Activated CD4-positive, alpha-beta T cell treated with anti-CD3 and anti-CD28 coated beads for 24 hours (primary cell): ENCODE measurements at places on chromosomes 4 and X.

DNA sequence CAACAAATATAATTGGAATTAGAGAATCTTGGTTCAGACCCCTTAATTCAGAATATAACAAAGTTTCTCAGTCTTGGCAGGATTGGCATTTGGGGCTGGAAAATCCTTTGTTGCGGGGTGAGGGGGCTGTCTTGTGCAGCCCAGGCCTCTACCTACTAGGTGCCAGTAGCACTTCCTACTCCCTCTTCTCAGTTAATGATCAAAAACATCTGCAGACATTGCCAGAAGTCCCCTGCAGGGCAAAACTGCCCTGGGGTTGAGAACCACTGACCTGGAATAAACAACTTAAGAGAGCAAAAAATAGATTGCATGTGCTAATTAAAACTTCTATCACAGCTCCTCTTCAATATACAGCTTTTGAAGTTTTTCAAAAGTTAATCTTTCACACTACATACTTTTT is 36.7 kb upstream of the CXorf38 start:
- DNase-seq: no peak

DNA sequence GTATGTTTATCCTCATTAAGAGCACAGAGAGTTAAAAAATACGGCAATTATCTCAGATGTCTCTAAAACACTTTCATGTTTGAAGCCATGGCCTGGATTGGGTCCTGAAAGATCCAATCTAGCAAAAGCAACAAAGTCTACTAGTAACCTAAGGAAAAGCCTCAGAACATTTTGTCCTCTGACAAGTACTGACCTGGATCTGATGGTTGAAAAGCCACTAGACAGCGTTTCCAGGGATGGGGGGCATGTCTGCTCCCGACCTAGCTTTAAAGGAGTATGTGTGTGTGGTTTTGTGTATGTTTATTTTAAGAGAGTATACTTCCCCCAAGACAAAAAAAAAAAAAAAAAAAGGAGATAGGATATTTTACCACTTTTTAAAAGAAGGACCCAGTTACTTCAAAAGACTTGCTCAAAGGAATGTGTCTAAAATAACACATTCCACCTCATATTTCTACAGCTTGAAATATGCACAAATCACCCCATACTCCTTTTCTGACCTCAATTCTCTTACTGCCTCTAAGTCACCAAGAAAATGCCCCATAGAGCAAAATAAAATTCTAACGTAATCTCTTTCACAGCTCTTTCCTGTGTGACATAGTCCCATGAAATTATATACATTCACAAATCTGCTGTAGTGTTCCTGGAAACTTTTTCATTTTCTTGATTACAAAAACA is 189.0 kb upstream of the TTC29 start:
- no peak for DNase-seq

DNA sequence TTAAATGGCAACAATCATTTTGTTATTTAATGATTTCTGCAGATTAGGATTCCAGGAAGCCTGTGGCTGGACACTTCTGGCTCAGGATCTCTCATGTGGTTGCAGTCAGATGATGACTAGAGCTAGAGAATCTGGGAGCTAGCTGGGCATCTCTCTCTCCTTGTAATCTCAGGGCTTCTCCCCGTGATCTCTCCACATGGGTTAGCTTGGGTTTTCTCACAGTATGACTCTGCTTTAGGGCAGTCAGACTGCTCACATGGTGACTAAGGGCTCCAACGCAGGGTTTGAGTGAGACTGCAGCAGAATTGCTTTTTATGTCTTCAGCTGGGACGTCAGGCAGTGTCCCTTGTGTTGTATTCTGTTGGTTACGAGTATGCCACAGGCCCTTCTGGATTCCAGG is 361.4 kb downstream of the CBLL2 start:
- no peak for DNase-seq

DNA sequence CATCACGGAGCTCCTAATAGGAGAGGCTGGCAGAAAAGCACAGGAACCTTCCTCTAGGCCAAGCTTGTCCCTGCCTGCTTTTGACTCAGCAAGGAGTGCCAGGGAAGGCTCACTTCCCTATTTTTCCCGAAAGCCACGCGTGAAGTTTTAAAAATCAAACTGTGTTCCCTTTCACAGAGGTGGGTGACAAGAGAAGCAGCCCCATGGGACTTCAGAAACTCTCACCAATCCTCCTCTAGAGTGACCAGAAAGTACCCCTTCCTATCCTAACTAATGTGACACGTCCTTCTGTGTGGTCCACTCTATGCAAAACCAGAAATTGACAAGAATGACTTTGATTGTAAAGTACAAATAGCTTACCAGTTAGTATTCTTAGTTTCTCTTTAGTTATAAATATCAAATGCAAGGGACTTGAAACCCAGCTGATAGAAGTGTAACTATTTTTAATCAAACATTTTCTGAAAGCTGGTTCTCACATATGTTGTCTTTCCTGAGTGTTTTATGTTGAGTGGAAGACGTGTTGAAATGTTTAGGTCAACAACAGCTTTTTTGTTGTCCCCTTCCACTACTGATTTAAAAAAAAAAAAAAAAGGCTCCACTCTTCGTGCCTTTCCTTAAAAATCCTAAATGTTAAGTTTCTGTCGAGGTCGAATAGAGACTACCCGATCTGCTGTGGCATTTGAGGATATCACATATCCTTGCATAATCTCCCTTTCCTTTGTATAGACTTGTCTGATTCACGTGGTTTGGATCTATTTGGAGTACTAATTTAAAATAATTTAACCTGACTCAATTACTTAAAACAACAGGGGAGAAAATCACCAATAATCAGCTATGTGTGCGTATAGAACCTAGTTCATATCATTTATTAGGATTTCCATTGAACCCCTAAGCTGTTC is 42.1 kb downstream of the NFKB1 start:
- DNase-seq: no peak

GRCh38 chrX:20311505-20311904 is 44.8 kb upstream of the RPS6KA3 start:
- no peak for DNase-seq

DNA sequence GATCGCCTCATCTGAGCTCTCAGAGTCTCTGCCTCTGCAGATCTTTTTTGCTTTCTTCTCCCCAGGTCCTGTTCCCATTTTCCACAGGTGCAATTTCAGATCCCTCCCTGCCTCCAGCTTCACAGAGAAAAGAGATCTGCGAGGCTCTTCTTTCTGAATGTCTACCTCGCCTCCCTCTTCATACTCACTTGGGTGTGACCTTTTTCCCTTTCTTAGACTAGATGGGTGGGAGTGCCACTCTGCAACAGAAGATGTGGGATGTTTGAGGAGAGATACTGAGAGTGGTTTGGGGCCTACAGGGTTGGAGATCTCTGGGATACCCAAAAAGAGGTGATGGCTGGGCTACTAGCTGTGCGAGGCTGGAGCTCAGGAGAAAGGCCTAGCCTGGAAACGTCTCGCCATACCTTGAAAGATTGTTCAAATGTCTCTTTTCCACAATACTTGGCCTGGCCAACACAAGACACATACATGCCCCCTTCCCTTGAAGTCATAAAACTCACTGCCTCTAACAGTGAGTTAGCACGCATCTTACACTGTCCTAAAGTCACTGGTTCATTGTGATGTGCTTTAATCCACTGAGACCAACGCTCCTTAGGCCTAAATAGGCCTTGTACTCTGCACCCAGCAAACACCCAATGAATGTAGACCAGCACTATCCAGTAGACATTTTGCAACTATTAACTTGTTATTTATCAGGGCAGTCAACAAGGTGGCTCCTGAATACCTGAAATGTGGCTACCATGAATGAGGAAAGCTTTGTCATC is 33.6 kb downstream of the IRF2 start:
- no peak for DNase-seq

- DNase-seq: no peak
Observed at GRCh38 chrX:46626566-46626965, 53.0 kb downstream of the CHST7 start.

GRCh38 chrX:140163371-140164159 is 198.2 kb upstream of the CXorf66 start:
- no peak for DNase-seq

GRCh38 chr4:153141238-153141637 is 63.0 kb upstream of the TRIM2 start:
- no peak for DNase-seq

- DNase-seq: no peak
Observed at GRCh38 chr4:128338634-128339355, 51.2 kb upstream of the PGRMC2 start.

- no peak for DNase-seq
Observed at GRCh38 chr4:7506572-7506971, 71.8 kb upstream of the PSAPL1 start.

DNA sequence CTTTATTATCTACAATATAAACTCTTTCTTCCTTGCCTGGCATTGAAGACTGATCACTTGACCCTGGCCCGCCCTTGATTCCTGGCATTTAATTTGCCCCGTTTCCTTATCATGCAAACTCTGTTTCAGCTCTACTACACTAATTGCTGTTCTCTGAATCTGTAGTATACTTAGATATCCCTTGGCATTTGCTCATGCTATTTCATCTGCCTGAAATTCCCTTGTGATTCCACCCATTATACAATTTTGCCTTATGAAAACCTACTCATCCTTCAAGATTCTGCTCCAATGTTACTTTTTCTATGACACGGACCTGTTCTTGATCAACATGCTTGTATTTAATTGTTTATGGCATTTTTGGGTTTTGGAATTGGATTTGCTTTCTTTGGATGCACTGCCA is 459.9 kb upstream of the AMOT start:
- DNase-seq: no peak

GRCh38 chr4:161505141-161505540 is 658.7 kb downstream of the FSTL5 start:
- no peak for DNase-seq

DNA sequence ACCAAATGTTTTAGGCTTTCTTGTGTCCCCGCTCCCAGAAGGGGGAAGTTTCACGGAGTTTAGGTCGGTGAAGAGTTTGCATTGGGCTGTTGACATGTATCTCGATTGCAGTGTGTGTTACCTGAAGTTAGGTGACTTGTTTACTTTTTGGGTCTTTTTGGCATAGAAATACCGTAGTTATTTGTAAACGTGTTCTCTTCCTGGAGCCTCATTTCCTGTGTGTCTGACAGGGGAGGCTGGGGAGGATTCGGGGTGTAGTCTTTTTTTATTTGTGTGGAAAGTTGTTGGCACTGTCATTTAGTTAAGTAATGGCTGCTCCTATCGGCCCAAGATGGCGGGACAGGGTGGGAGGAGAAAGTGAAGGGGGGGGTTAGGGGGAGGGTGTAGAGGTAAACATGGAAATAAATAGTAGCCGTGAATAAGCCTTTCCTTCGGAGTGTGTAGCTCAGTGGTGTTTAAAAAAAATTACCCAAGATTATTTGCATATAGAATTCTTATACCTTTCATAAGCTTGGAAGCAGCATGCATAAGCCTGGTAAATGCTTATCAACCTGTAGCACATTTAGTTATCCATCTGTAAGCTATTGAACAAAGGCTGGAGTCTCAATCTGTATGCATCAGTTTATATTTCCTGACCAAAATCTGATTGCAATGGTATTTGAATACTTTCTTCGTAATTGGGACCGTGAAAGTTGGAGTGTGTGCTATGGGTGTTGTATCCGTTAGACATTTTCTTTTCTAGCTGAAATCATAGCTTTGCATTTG is 1.6 kb downstream of the KDM6A start:
- DNase-seq: peak; percentile 34

GRCh38 chr4:186743261-186743660 is 19.6 kb upstream of the FAT1 start:
- DNase-seq: no peak

- no peak for DNase-seq
Observed at GRCh38 chr4:86357608-86358007, 2.2 kb downstream of the MAPK10 start.

DNA sequence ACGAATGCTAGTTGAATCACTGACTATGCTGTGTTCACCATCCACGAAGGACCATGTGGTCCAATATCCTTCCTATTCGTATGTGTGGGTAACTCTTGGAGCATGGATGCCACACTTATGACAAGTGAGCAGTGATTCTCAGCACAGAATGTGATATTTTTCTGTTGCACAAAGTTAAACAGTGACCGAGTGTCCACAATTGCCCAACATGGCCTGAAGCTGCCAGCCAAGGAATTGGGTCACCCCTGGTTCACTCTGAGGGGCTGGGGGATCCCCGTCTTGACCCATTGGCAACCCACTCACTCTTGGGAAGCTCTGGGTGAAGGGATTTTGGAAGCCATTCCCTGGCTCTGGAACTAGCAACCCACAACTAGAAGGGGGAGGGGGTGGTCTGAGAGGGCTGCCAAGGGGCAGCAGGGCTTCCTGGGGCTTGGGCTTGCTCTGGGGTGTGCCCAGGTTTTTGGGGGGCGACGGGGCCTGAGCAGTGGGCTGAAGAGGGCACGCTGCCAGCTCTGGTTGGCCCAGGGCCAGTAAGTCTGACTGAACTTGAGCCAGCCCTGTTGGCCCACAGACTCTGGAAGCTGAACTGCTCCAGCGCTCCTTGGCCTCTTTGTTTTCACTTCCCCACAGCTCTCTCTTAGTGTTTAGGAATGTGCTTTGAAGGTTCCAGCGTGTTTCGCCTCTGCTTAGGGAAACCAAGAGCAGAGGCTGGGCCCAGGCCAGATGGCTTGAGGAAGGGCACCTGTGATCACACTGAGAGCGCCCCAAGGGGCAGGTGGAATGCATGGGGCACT is 43.1 kb upstream of the BCOR start:
- DNase-seq: no peak

- no peak for DNase-seq
Observed at GRCh38 chr4:44121210-44121609, 327.4 kb downstream of the KCTD8 start.

- no peak for DNase-seq
Observed at GRCh38 chrX:51804741-51805140, 61.5 kb downstream of the GSPT2 start.

DNA sequence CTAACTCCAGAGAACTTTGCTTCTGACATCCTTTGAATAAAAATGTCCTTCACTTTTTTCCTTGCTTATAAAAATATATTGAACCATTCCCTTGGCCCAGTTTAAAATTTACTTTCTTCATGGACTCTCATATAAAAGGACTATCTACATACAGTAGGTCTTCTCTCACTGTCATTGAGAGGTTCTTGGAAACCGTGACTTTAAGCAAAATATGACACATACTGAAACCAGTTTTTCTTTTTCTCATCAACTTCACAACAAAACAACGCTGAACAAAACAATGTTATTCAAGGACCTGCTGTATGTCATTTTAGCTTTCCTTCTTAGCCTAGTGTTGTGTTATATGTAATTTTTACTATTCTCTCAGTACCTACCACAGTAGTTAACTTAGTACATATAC is 496.8 kb downstream of the CENPC start:
- DNase-seq: no peak

DNA sequence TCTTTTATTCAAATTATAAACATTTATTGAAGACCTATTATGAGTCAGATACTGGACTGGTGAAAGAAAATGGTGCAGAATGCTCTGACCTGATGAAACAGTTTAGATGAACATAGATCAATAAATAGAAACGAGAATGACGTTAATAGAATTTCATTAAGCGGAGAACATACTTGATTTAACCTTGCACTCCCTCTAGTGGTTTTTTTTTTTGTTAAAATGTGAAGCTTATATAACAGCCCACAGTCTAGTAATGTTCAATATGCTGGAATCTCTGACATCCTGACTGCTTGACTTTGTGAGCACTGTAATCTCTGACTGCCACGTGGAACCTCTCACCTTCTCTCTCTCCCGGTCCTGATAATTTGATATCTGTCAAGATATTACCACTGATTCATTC is 32.3 kb downstream of the HDAC8 start:
- no peak for DNase-seq

GRCh38 chrX:16807548-16807947 is 21.3 kb downstream of the TXLNG start:
- DNase-seq: no peak
